ENCODE measurements at places on chromosomes 4 and X. TPM values are rescaled to one million over a fixed set of nuclear protein-coding genes. Genes with fewer than 3 reads are reported as not detected.
A peak's percentile ranks its signal among the peaks of the same experiment; 100 is the strongest.

The LIAS gene
- total RNA-seq = 23.2 TPM

The ADGRL3 gene
- total RNA-seq = not detected

DNA sequence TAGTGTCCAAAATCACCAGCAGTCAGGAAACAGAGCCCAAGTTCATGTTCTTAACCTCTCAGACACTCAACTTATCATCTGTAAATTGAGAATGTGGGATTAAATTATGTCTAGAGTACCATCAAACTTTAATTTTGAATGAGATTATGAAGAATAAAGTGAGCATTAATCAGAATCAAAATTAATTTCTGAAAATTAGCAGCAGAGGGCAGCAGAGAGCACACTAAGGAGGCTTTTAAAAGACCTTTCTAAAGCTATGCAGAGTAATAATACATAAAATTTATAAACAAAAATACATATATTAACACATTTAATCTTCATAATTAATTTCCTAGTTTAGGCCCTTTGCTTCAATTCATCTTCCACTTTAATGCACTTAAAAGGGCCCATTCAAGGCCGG, 7.1 kb downstream of the TASL start:
- no peak for DNase-seq

DNA sequence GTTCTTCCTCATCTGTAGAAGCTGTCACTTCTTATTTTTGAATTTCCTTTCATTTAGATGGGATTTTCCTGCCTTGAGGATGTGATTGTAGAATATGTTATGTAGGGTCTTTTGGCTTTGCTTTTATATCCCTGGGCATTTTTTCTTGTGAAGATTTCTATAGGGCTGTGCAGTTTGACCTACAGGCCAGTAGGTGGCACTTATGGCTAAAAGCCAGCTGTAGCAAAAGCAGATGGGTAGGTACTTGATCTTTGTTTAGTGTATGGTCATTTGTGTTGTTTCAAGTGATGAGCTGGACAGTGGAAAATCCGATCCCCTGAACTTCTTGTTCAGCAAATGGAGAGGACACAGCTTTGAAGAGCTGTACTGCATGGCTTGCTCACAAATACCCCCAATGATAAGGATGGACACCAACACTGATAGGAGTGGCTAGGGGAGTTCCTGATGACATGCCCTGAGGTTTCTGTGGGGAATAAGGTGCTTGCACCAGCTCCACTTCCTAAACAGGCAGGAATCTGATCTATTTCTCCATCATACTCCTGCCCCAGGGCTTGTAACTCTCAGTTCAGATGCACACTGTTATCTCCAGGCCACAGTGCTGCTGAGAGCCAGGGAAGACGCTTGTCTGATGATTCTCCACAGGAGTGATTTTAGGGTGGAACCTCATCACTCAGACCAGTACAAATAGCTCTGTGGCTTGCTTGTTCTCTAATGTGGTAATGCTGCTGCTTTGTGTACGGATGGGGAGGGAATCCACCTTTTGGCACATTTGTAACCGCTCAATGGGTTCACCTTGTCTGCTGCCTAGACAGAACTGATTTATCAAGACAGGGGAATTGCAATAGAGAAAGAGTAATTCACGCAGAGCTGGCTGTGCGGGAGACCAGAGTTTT, 417.1 kb upstream of the MAGEB16 start:
- DNase-seq = no peak

The PALLD gene
- total RNA-seq = 2.8 TPM

GRCh38 chr4:87698394-87698793, 48.3 kb downstream of the DMP1 start:
- no peak for DNase-seq

The CPXCR1 gene
- total RNA-seq = not detected

DNA sequence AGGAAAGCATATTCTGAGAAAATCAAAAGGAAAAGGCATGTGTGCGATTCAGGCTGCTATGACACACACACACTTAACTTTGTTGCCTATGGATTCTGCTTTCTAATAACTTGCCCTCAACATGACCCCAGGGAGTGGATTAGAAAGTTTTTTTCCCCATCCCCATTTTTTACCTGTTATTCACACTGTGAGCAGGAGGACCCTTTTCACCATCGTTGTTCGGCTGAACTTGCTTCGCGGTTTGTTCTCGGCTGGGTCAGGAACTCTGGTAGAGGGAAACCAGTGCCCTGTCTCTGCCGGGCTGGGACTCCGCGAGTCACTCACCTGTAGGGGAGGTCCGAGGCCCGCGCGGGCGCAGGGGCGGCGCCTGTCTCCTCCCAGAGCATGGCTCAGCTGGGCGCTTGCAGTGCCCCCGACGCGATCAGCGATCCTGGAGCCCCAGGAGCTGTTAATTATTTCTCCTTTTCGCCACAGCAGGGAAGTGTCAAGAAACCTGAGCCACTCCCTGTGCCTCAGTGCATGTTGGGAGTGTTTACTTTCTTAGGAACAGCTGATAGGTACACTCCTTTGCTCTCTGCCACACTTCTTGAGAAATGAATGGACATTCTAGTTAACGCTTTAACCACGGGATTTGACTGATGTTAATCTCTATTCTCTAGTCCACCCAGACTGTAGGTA, at the start of gene RASSF6:
Gene RASSF6 (minus strand): TSS at position 322 of the 678 bp plus-strand sequence. CDS start 8,641 bp downstream, outside the sequence.
- DNase-seq = no peak

DNA sequence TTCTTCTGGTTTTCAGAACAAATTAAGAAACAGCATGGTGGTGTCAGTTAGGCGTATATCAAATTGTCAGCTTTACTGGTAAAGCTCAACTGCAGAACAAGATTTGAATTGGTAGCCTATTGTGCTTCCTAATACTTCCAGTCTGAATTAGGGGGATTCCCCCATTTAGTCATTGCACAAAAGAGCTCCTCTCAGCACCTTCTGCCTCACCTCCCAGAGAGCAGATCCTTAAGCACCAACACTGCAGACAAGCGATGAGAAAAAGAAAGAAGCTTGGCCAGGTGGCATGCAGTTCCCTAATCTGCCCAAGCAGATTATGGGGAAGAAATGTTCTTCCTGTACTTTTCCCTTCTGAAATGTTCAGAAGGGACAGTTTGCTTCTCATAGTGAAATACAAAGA, 9.2 kb downstream of the MAP9 start:
- no peak for DNase-seq

DNA sequence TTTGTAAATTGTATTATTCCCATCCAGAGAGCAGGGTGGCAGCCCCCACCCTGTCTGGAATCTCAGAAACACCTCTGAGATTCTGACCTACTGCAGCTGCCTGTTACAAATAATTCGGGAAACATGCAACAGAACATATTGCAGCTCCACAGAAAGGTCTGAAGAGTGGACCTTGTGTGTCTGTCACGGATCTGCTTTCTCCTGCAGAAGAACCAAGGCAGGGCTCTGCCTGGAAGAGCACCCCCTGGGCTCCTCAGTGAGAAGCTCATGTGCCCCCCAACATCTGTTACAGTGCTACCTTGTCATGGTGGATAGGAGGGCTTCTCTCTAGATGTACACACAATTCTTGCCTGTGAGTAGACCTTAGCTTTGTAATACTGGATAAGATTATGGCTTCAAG, 286.6 kb upstream of the GATB start:
- DNase-seq = no peak

GRCh38 chrX:153917869-153918268, 8.2 kb downstream of the ARHGAP4 start:
- DNase-seq = no peak

The CNKSR2 gene
- total RNA-seq = 8.0 TPM

GRCh38 chr4:100823066-100823992, 305.5 kb upstream of the EMCN start:
- peak; percentile 46 for DNase-seq

The SLC26A1 gene
- total RNA-seq = not detected

The WDFY3 gene
- total RNA-seq = 0.18 TPM

DNA sequence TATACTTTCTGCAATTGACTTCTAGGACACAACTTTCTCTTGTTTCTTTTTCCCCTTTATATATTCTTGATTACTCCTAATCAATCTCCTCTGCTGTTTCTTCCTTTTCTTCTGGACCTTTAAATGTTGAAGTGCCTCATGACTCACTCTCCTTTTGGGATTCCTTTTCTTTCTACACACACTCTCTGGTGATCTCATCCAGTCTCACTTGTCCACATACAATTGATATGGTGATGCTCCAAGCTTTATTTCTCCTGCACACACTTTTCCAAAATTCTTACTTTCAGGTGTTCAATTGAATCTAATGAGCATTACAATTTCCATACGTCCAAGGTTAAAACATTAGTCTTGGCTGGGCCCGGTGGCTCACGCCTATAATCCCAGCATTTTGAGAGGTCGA, 794.8 kb upstream of the EPHA5 start:
- DNase-seq = no peak

The SSX3 gene
- total RNA-seq = not detected

The AMTN gene
- total RNA-seq = not detected

The DMRTC1B gene
- 0.21 TPM for total RNA-seq

- DNase-seq = no peak
Measured at GRCh38 chr4:71198958-71199357, 139.9 kb upstream of the SLC4A4 start.

The BEX5 gene
- total RNA-seq = 6.3 TPM

- DNase-seq = no peak
Measured at GRCh38 chr4:10207116-10207515, 90.5 kb upstream of the WDR1 start.

The TMEM35A gene
- not detected for total RNA-seq

DNA sequence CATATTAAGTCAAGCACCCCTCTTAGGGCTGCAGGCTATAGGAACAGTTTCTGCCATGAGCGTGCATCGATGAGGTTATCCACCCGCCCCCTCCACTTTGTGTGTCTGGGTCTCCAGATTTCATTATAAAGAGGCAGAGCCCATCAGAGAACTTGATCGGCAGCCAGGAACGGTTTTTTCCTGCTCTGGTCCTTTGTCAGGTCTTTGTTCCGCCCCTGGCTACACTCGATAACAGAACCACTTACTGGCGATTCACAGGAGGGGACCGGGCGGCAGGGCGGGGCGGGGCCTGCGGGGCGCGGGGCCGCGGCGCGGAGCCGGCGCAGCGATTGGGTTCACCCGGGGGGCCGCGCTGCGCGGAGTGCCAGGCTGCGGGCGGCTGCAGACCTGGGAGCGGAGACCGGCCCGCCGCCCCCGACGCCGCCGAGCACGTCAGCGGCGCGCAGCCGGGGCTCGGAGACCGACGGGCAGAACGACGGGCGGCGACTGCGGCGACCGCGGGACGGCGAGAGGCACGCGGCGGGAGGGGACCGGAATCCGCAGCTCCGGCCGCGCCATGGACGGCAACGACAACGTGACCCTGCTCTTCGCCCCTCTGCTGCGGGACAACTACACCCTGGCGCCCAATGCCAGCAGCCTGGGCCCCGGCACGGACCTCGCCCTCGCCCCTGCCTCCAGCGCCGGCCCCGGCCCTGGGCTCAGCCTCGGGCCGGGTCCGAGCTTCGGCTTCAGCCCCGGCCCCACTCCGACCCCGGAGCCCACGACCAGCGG, at the start of gene SLC10A4:
Gene SLC10A4 (plus strand): TSS at position 338 of the 771 bp plus-strand sequence. CDS start 219 bp downstream, at position 557.
- no peak for DNase-seq

Measured in activated naive CD4-positive, alpha-beta T cell treated with anti-CD3 and anti-CD28 coated beads, Interleukin-2, amount 50 U/mL, for 72 hours (primary cell).